ENCODE measurements at places on chromosomes 5 and 9.

DNA sequence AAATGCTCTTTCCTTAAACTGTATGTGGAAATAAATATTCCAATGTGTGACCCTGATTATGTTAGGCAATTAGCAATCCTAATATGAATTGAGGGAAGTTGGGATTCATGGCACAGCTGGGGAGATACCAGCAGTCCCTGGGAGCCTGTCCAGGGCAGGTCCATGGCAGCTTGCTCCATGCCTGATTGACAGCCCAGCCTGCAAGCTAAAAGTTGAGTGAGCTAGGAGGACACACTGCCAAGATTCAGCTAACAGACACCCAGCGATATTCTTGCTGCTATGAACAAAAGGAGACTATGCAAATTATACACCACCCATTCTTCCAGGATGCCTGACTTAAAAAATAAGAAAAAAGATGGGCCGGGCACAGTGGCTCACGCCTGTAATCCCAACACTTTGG is 6.2 kb downstream of the TGFBI start:
- no peak for DNase-seq

DNA sequence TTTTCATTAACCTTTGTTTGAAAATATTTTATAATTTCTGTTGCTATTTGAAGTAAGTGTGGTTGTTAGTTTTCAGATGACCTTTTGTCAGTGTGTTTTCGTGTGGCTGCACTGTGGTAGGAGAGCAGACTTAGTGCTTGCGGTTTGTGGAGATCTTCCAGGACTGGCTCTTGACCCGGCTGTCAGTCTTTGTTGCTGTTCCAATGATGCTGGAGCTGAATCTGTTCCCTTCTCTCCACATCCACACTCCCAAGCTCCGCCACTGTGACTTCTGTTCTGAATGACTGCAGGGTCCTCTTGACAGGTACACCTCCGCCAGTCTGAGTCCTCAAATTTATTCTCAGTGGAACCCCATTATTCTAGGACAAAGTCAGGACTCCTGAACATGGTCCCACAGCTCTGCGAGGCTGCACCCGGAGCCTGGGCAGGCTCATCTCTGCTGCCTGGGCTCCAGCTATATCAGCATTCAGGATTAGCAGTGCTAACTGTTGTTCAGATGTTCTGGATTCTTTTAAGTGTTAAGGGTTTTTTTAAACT is 126.0 kb downstream of the WNK2 start:
- no peak for DNase-seq

- no peak for DNase-seq
Measured at GRCh38 chr5:7642029-7642428, 208.9 kb downstream of the CFAP90 start.

DNA sequence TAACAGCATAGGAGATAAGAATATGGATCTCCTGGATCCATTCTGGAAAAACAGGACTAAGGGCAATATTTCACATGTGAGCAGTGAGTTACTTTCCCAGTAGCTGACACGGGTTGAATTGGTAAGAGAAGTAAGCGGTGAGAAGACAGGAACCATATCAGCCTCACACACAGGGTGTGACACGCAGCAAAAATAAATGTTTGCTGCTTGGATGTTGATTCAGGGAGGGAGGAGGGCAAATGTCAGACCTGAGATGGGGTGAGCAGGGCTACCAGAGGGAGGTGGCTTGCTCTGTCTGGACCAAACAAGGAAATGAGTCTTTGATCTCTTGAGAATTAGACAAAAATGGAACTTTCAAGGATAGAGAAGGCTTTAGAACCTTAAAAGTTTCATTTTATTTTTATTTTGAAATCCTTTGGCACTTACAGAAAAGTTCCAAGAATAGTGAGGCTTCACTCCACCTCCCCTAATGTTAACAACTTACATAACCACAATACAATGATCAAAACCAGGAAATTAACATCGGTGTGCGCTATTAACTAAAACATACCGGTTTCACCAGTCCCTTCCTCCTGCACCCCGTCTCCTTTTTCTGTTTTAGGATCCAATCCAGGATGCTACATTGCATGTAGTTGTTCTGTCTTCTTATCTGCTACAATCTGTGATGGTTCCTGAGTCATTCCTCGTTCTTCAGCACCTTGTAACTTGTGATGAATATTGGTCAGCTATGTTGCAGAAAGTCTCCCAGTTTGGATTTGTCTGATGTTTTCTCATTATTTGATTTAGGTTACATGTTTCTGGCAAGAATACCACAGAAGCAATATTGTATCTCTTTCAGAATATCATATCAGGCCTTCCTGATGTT is 20.5 kb upstream of the ARHGEF28 start:
- no peak for DNase-seq
